Ovary (tissue), 10 donors: ENCODE measurements at places on chromosomes 12 and 14.

GRCh38 chr12:96892104-96892503 is 15.0 kb upstream of the NEDD1 start:
- no peaks in the 10 kb centered on the region for H3K27me3 ChIP-seq
- no peaks in the 10 kb centered on the region for H3K4me1 ChIP-seq
- no peak overlapping the region for H3K4me3 ChIP-seq
- no peak for DNase-seq

DNA sequence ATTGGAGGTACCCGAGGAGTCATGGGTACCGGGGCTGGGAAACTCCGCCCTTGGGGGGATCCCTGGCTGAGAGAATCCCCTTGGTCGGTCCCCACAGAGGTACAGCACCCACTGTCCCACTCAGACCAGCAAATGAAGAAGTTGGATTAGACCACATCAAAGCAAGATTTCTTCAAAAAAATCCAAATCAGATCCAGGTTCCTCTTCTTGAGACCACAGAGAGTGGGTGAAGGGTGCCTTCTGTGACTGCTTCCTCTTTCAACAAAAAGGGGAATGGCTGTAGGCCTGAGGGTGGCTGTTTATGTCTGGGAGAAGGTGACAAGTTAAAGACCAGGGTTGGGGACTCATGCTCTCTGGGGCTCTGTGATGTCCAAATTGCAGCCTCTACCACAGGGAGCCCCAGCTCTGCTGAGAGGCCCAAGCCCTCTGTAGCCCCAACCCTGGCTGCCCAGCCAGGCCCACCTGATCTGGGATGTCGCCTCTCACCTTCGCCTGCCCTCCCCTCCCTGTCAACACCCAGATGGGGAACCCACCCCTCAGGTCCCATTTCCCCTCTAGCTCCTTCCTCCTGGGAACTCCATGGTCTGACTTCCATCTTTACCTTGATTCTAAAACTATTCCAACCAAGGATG is 50.9 kb downstream of the ZFP36L1 start:
- no peak for DNase-seq
- no peaks in the 10 kb centered on the region for H3K36me3 ChIP-seq
- H3K27me3 ChIP-seq = no peaks in the 10 kb centered on the region
- no peak overlapping the region for H3K4me3 ChIP-seq
- H3K27ac ChIP-seq = no peak overlapping the region

DNA sequence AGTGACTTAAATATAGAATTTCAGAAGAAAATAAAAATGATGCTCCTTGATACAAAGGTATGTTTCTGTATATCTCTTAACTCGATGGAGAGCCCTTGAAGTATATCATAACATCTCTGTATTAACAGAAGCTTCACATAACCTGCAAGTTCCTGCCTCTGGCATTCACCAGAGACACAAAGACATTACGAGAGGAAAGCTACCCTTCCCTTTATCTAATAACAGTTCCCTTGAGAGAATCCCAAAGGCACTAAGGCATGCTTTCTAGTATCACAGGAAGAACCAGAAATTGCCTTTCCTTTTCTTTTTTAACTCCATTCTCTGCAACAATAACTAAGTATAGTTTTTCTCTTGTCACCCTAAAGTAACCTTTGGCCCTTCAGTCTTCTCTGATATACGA is 164.5 kb downstream of the MGAT4C start:
- H3K4me3 ChIP-seq = no peak overlapping the region
- H3K27me3 ChIP-seq = no peaks in the 10 kb centered on the region
- DNase-seq = no peak
- H3K36me3 ChIP-seq = no peaks in the 10 kb centered on the region
- H3K4me1 ChIP-seq = no peaks in the 10 kb centered on the region
- no peak overlapping the region for H3K27ac ChIP-seq

- H3K4me3 ChIP-seq = no peak overlapping the region
- H3K36me3 ChIP-seq = no peaks in the 10 kb centered on the region
- H3K27me3 ChIP-seq = no peaks in the 10 kb centered on the region
- DNase-seq = no peak
- H3K4me1 ChIP-seq = peaks cover 3% of the 10 kb centered on the region
- no peak overlapping the region for H3K27ac ChIP-seq
These were observed 249.6 kb upstream of the SOX5 start for GRCh38 chr12:24198936-24199671.

DNA sequence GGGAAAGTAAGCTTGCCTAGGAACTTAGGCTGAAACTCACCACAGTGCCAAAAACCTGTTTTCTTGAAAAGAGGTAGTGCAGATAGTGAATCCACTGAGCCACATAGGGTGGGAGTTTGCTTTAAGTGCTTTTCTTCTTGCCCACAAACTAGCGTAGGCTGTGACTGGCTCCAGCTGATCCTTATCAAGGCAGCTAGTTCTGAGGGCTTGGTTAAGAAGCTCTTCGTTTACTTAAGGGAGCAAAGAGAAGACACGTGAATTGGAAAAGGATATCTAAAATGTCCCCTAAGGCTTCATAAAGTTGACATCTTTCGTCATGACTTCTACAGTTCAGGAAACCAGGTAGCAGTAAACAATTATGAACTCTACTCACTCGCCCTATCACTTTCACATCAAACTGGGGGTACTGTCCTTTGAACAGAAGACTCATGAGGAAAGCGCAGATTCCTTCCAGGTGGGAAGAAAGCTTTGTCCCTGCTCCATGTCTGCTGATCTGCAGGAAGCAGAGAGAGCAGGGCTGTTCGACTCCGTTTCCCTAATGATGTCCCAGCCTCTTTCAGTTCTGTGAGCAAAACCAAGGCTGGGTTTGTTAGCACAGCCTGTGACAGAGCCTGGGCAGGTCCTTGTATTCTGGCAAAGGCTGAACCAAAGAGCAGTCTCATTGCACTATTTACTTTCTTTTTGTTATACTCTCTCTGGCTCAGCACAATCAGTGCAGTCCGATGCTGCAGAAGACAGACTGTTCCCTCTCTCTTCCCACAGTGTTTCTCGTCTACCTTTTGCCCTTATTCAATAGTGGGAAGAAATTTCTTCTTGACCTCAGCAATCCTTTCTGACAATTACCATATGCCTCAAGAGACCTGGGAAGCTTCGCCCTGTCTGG is 93.5 kb upstream of the ETV6 start:
- no peaks in the 10 kb centered on the region for H3K27me3 ChIP-seq
- no peak overlapping the region for H3K27ac ChIP-seq
- DNase-seq = no peak

DNA sequence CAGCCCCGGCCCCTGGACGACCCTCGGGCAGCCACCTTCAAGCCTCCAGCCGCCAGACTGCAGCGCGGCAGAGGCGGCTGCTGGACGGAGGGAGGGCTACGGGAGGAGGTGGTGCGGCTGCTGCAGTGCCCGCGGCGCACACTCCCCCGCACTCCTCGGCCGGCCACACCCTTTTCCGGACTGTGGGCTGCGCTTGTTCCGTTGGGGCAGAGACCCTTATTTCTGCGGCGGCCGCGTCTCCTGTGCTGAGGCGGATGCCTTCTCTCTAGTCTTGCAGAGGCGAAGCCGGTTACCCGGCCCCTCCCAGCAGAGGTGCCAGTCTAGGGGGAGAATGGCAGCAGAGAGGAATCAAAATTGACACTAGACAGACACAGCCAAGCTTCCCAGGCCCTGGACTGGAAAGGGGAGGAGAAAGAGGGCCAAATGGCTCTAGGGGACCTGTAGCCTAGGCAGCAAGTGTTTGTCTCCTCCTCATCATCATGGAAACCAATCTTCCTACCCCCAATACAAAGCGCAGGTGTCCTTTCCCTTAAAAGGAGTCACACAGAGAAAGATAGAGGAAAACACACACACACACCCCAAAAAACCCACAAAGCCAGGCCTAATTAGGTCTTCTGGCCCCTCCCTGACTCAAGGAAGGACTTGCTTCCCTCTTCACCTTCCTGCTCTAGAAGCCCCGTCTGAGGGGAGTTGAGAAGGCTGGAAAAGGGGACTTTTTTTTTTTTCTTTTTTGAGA is 1.3 kb downstream of the ESYT1 start:
- H3K27me3 ChIP-seq = no peaks in the 10 kb centered on the region
- peaks cover 9% of the 10 kb centered on the region for H3K4me1 ChIP-seq
- no peaks in the 10 kb centered on the region for H3K36me3 ChIP-seq
- H3K27ac ChIP-seq = peak overlapping the region; percentile 78
